ENCODE measurements at places on chromosomes 12 and 14.

DNA sequence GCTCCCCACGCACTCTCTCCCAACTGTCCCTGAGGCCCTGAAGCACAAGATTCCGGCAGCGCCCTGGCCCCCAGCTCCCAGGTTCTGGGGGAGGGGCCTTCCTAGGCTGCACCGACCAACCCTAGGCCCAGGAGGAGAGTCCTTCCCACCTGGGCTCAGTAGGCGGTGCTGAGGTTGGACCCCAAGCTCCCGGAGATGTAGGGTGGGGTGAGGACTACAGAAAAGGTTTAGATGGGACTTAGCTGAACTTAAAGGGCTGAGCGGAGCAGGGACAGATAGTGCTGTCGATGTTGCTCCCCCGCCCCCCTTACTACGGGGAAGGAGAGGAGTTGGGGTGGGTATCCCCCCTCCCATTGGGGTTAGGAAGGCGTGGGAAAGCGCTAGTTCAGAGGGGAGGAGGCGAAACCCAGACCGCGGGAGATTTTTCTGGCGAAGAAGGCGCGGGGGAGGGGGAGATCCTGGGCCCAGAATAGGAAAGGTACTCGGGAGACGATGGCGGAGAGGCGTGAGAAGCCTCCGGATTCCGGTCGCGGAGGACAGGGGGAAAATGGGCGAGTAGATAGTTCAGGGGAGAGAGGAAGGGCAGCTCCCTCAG is 4.2 kb upstream of the BAZ2A start:
- no peak for DNase-seq

DNA sequence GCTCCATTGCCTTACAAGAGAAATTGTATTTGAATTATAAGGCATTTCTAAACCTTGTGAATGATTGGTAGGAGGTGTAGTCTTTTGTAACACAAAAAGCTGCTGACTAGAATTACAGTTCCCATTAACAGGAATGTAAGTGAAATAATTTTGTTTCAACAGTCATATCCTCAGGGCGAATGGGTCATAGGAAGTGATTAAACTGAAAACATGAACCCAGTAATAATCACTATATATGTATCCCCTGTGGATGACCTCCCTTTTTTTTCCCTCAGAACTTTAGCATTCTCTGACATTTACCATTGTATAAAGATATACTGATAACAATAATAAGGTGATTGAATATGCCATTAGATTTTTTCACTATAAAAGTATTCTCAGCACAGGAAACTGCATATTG is 312.3 kb downstream of the ATP23 start:
- DNase-seq = no peak

GRCh38 chr14:52279408-52279807 is 11.9 kb downstream of the PTGDR start:
- no peak for DNase-seq

GRCh38 chr12:19387161-19387560 is 52.1 kb upstream of the AEBP2 start:
- DNase-seq = no peak

- DNase-seq = no peak
Measured at GRCh38 chr14:90905531-90905930, 89.3 kb upstream of the TTC7B start.

- no peak for DNase-seq
Measured at GRCh38 chr14:65565948-65566347, 153.4 kb downstream of the FUT8 start.

All from CD4-positive, alpha-beta T cell treated with Interleukin-15 for 4 hours (primary cell).